ENCODE measurements at places on chromosomes 5 and 9. TPM values are rescaled to one million over a fixed set of nuclear protein-coding genes. Genes with fewer than 3 reads are reported as not detected.

SCGB3A2 gene
- not detected for total RNA-seq

GBGT1 gene
- 3.5 TPM for total RNA-seq

DNA sequence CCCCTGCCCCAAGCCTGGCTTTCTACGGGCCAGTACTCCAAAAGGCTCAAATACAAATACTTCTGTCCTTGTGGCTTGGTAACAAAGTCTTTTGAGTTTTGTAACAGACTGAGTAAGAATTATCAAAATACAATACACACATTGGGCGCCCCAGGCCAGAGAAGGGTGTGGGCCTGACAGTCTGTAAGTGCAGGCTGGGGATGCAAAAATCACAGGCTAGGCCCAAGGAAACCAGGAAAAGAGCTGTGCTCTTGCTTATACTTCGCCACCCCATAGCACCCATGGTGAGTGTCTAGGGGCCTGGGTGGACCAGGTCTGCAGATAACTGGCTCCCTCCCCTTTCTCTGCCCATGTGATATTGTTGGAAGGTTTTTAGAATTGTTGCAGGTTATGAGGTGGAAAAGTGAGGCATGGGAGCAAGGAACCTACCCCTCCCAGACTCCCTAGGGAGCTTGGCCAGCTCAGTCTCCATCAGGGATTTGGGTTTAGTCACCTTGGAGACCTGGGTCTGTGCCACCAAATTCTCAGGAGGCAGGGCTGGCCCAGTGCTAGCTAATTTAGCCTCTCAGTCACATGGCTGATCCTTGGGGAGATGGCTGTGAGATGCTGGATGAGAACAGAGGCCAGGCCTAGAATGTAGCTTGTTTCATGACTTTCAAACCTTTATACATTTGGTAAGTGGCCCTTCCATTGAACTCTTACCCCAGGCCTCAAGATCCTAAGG, 72.9 kb downstream of the TARS1 start:
- no peak for DNase-seq

FAM163B gene
- total RNA-seq, result not detected
